Amniotic stem cell (primary cell): ENCODE measurements at places on chromosomes 11 and 22.

DNA sequence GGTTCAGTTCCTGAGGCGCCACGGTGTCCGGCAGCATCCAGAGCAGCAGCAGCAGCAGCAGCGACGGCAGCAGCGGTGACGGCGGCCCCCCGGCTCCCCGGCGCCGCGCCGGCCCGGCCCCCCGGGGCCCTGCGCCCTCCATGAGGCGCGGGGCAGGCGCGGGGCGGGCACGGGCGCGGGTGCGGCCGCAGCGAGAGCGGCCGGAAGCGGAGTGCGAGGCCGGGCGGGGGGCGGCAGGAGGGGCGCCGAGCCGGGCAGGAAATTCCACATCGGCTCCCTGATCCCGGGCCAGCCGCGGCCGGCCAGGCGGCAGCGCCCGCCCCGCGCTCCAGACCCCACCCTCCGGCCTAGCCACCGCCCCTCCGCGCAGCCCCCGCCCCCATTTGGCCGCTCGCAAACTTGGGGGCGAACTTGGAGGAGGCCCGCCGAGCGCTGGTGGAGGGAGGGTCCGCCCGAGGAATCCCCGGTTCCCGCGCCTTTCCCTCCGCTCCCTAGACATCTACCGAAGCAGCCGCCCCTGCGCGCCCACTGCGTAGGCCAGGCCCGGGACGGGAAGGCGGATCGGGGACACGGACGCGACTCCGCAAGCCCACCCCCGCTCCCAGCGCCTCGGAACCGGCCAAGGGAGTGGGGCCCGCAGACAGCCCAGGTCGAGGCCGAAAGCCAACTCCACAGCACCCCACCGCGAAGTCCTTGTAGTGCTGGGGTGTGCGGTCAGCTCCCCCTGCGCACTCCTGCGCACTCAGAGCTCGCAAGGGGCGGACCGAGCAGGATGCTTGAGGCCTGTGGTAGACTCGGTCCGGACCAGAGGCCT lies at the start of gene SCARF2:
Gene SCARF2, minus strand, starts transcription at position 213 of the 814 bp plus-strand sequence. Its CDS starts 71 bp downstream, at position 142.
- DNase-seq = no peak

- no peak for DNase-seq
Measured at GRCh38 chr11:111349191-111349695, 29.8 kb downstream of the POU2AF1 start.

- DNase-seq = no peak
Measured at GRCh38 chr11:27055065-27055682, 14.6 kb downstream of the BBOX1 start.

- no peak for DNase-seq
Measured at GRCh38 chr22:44600207-44600785, 101.7 kb upstream of the PRR5 start.

GRCh38 chr11:64650923-64651523 lies 60.0 kb downstream of the SLC22A12 start:
- DNase-seq = no peak

DNA sequence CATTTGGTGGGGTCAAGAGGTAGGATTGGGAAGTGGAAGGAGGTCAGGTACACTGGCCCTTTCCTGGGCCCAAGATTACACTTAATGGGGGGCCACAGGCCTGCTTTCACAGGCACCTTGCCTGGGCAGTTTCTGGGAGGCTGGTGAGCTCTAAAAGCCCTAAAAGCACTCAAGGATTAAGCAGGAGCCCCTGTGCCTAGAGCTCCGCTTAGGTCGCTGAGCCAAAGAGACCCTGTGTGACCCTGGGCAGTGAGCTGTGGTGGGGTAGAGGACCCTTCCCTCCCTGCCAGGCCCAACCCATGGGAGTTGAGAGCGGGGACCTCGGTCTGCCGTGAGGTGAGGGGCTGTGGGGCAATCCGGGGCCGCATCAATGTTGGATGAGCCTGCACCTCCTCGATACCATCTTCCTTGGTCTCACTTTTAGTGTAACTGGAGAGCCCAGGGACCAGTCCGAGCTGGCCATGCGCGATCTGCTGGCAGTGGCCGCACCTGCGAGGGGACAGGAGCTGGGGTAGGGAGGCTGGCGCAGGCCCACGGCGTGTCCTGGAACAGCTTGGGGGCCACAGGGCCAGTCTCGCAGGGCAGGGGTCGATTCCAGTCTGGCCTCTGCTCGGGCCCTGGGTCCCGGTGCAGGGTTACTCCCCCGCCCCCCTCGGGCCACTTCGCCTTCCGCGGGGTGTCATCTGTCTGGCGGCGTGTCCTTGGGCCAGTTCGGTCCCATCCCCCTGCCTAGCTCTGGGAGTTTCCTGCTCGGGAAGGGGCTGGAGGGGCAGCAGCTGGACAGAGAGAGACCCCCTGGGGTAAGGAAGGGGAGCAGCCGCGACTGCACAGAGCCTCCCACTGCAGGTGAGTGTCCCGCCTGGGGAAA lies 44.3 kb downstream of the EIF3F start:
- DNase-seq = no peak

- DNase-seq = no peak
Measured at GRCh38 chr11:13679768-13680167, 11.3 kb downstream of the FAR1 start.

GRCh38 chr22:23840026-23840425 lies 1.2 kb upstream of the DERL3 start:
- DNase-seq = no peak

DNA sequence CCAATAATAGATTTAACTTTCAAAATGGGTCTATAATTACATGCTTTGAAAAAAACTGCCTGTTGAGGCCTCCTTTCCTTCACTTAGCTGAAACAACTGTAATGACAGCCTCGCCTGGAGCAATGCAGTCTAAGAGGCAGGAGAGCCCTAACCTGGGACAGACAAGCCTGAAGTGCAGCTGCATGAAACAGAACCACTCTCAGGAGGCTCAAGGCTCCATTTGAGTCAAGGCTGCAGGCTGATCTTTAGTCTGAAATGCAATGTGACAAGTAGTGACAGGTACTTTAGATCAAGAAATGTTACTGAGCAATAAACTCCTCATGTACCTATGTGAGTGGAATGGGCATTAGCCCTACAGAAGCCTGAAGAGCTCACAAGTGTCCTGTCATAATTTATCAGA lies 414.0 kb upstream of the LUZP2 start:
- DNase-seq = no peak

DNA sequence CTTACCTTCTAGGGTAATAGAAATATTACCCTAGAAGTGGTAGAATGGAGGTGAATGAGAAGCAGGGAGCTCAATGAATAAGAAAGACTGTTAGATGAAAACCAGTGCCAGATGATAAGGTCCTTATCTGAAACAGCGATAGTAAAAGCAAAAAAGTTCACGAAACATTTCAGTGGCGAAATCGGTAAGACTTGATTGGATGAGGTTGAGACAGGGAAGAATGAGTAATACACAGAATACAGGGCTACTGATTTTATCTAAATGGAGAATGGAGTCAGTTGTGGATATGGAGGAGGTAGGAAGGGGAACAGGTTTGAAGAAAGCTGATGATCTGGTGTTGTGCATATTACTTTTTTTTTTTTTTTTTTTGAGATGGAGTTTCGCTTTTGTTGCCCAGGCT lies 96.5 kb downstream of the GALNT18 start:
- no peak for DNase-seq

GRCh38 chr11:48024635-48025071 lies 44.3 kb downstream of the PTPRJ start:
- DNase-seq = no peak

GRCh38 chr11:57417056-57417455 lies 9.9 kb downstream of the SLC43A3 start:
- DNase-seq = no peak

DNA sequence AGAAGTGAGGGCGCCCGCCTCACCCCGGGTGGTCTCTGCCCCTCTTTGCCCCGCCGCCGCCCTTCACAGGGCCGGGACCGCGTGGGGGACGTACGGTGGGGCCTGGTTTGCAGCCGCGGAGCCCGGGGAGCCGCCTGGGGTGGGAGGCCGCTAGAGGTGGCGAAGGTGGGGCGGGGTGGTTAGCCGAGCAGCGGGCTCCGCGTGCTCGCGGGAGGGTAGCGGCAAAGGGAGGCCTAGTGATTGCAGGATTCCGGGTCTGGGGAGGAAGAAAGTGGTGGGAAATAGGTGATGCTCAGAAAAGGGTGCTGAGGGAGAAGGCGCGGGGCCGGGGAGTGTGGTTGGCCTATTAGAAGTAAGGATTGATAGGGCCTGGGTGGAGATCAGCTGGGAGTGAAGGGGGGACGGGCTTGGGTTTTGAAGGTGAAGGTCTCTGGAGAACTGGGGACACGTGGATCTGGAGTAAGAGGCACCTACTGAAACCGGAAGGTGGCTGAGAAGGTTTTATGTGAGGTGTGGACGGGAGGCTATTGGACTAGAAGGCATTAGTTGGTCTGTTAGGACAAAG lies 571 bp downstream of the FAR1 start:
- DNase-seq = peak; percentile 46

DNA sequence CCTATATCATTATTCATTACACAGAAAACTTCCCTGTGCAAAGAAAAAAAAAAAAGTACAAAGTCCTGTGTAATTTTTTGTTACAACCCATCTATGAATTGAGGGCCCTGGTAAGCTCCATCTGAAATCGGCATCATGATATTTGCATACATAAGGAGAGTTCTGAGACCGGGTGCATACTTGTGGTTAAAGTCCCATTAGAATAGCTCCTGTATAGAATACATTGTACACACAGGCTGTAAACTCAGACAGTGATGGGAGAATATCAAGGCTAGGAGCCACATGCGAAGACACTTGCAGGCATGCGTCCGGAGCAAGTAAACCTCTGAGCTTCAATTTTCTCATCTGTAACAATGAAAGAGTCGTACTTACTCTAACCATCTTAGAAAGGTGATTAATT lies 353.2 kb downstream of the ETS1 start:
- DNase-seq = no peak

DNA sequence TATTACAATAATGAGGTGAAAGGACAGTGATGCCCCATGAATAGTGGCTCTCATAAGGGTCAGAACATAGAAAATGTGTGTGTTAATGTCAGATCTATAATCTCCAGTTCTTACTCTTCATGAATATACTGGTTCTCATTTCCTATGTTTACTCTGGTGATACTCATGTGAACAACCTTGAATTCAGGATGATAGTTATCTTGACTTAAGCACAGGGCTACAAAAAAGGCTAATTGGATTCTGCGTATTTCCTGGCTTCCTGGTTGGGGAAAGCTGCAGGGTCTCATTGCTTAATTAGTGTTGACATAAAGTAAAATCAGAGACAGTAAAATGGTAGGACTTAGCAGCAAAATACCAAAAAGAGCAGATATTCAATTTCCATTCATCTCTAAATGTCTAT lies 1316.8 kb upstream of the RAG2 start:
- DNase-seq = no peak

DNA sequence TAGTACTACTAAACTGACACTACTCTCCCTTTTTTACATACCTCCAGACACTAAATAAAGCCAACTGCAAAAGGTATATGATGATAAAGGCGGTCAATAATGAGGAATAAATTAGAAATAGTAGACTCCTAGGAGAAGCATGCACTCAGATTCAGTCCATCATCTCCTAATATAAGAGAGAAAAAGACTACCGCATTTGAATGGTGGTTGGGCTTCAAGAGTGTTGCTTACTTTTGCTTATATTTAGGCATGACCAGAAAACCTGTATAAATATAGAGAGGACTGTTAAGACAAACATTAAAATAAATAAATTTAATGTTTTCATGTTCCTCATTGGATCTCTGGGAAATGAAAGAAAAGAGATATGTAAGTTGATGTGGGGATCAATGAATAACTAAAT lies 1137.0 kb downstream of the FAM181B start:
- no peak for DNase-seq

DNA sequence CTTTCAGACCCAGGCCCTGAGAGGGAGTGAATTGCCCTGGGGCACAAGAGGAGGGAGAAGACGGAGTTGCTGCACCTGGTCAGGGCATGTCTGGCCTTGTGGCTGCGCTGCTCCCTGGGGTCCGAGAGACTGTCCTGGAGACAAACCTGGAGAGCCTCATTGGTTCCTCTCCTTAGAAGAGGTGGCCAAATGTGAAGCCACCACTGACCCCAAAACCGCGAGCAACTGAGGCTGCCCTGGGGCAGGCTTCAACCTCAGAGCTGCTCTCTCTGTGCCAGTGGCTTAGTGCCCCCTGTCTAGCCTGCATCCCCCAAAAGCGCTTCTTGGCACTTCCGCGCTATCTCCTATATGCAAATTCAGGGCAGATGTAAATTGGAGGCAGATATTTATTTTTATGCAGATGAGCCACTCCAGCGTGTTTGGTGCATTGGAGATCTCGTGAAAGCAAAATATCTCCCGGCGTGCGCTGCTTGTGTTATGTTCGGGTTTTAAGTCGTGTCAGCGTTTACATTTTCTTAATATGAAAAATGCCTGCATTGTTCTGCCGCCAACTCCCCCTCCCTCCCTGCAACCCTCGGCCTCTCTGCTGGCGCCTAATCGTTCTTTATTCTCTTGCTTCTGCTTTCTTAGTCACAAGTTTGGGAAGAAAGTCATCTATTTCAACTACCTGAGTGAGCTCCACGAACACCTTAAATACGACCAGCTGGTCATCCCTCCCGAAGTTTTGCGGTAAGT lies 69.5 kb downstream of the ARHGAP8 start:
- no peak for DNase-seq

GRCh38 chr11:122813176-122813893 lies 25.0 kb upstream of the CRTAM start:
- DNase-seq = no peak

DNA sequence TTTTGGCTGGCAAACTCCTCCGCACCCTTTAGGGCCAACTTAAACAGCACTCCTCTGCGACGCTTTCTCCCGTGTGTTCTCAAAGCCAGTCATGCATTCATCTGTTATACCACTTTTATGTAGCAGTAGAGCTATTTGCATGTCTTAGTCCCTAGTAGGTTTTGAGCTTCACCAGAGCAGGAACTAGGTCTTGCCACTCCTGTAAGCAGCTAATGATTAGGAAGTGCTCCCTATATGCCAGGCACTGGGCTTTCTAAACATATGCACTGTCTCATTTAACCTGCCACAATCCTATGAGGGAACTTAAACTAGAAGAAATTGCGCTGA lies 180.8 kb downstream of the DBX1 start:
- no peak for DNase-seq

DNA sequence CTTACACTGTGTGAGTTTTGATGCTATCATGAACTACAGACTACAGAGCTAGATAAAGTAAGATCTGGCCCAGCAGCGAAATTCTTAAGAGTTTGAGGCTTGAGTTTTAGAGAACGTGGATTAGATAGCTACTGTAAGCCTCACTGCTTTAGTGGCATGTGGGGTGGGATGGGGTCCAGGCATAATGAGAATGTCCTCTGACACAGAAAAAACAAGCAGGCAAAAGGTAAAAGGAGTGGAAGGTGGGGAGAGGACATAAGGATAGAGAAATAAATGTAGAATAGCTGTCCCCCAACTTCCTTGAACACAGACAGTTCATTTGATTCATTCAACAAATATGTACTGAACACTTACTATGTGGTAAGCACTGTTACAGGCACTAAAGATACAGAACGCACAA lies 324.5 kb upstream of the PITPNB start:
- no peak for DNase-seq

DNA sequence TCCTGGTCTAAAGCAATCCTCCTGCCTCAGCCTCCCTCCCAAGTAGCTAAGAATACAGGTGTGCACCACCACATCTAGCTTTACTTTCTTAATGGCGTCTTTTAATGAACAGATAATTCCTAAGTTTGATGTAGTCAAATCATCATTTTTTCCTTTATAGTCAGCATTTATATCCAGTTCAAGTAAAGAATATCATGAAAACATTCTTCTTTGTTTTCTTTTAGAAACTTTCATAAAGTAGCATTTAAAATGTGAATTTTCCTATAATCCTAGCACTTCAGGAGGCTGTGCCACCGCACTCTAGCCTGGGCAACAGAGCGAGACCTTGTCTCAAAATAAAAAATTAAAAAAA lies 61.6 kb downstream of the RBFOX2 start:
- DNase-seq = no peak

GRCh38 chr11:109704432-109704831 lies 282.4 kb downstream of the C11orf87 start:
- DNase-seq = no peak

GRCh38 chr11:105227363-105227762 lies 87.8 kb upstream of the CARD18 start:
- DNase-seq = no peak
